Endothelial cell (in vitro differentiated cells): ENCODE measurements at places on chromosomes 6 and 20. TPM values are rescaled to one million over a fixed set of nuclear protein-coding genes. Genes with fewer than 3 reads are reported as not detected.

CLPSL2 gene
- not detected for total RNA-seq

GSTA1 gene
- 1.1 TPM for total RNA-seq

SNAP91 gene
- 1.5 TPM for total RNA-seq

RUNX2 gene
- 1.8 TPM for total RNA-seq

RNF144B gene
- 23.2 TPM for total RNA-seq

DNA sequence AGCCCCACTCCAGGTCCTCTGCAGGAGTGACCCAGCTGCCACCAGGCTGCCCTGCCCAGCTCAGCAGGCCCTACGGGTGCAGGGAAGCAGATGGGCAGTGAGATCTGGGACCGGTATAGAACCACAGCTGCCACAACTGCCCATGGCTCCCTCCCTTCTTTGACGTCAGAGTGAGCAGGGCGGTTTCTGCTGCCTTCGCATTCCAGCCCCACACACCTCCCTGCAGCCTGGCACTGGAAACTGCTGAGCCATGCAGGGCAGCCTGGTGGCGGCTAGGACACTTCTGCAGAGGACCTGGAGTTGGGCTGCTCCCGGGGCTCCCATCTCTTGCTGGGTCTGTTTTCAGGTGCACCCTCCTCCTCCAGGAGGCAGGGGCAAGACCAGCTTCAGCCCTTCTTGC lies 101.6 kb upstream of the CD93 start:
- H3K4me1 ChIP-seq: no peaks in the 10 kb centered on the region
- peaks cover 20% of the 10 kb centered on the region for H3K36me3 ChIP-seq

DNA sequence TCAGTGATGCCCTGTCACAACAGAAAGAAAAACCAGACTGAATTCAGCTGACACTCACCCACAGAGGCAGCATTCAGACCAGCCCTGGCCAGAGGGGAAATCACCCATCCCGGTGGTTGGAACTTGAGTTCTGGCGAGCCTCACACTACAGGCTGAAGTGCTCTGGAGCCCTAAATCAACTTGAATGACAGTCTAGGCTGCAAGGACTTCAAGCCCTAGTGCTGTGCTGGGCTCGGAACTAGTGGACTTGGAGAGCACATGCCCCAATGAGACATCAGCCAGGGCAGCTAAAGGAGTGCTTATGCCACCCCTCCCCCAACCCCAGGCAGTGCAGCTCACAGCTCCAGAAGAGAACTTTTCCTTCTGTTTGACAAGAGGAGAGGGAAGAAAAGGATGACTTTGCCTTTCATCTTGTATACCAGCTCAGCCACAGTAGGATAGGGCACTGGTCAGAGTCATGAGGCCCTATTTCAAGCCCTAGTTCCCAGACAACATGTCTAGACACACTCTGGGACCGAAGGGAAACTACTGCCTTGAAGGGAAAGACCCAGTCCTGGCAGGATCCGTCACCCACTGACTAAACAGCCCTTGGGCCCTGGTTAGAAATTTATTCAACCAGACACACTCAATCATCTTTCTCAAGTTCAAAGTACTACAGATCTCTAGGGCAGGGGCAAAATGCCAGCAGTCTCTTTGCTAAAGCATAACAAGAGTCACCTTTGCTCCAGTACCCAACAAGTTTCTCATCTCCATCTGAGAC lies 43.2 kb upstream of the PNRC1 start:
- H3K27me3 ChIP-seq: peaks cover 6% of the 10 kb centered on the region
- H3K4me1 ChIP-seq: peaks cover 13% of the 10 kb centered on the region
- H3K36me3 ChIP-seq: peaks cover 10% of the 10 kb centered on the region
- H3K4me3 ChIP-seq: no peak overlapping the region

DNA sequence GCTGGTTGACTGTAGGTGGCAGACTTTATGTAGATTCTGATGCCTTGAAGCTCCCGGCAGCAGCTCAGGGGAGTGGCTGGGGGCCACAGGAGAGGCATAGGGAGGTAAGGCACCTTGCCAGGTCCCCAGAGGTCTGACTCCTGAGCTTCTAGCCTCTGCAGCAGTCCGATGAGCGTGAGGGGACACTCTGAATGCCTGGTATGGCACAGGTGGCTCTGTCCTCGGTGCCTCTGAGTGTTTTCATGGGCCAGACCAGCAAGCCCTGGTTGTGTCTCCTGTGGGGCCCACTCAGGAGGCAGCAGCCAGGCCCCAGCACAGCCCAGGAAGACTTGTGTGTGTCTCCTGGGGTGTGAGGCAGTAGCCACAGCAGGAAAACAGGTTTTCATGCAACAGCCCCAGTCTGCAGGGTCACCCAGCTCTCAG lies 39.7 kb upstream of the IRF4 start:
- DNase-seq: no peak
- H3K36me3 ChIP-seq: peaks cover 61% of the 10 kb centered on the region
- peaks cover 7% of the 10 kb centered on the region for H3K4me1 ChIP-seq
- H3K4me3 ChIP-seq: no peak overlapping the region

DNA sequence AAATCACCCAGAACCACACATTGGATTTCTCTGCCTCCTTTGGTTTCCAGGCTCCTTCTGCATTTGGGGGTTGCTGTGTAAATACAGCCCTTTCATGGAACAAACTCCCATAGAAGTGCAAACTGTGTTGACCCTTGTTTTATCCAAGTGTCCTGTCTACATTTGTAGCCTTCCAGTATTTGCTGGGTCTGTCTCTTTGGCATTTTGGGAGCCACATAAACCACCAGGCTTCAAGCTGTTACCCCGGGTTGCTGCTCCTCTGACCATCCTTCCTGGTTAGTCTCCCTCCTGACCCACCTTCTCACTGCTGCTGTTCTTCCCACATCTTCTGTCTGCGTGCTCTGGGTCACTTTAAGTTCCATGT lies 7.6 kb upstream of the MTHFD1L start:
- no peak overlapping the region for H3K4me3 ChIP-seq
- peaks cover 52% of the 10 kb centered on the region for H3K36me3 ChIP-seq
- no peak for DNase-seq
- H3K27ac ChIP-seq: peak overlapping the region; percentile 55
